OCI-M1 (cell line): ENCODE measurements at places on chromosomes 3 and 15.

DNA sequence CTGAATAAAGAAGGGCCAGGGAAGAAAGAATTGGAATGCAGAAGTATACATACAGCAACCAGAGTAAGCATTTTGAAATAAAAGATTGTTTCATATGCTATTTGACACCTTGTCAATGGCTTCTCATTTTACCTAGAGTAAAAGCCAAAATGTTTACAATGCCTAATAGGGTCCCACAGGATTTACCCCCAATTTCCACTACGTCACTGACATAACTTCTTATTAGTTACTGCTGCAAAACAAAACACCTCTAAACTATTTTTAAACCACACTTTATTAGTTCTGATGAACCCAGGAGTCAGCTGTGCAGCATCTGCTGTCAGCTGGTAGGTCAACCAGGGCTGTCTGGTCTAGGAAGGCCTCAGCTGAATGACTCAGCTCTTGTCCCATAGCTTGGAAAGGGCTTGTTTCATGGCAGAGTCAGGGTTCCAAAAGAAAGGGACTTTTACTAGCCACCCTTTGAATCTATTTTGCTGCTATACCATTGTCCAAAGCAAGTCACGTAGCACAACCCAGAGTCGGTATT lies 945.1 kb downstream of the EPHA3 start:
- no peak for DNase-seq

DNA sequence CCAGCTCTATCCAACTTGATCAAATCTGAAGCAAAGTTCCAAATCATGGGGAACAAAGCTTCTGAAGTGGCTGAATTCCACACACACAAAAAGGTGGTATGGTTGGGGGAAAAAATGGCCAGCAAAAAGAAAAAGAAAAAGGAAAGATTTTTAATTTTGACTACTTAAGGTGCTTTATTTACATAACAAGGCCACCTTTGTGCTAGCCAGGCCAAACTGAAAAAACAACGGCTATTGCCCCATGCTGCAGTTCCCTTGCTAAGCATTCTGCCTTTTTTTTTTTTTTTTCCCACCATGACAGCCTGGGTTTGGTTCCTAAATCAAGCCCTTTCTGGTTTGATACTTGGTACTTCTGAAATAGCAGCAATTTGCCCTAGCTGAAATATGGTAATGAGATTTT lies 66.5 kb upstream of the DAZL start:
- DNase-seq: no peak

- DNase-seq: no peak
These were observed 90.3 kb downstream of the FLNB start for GRCh38 chr3:58098531-58098930.

- no peak for DNase-seq
These were observed 122.6 kb downstream of the OSBPL10 start for GRCh38 chr3:31858439-31858838.

DNA sequence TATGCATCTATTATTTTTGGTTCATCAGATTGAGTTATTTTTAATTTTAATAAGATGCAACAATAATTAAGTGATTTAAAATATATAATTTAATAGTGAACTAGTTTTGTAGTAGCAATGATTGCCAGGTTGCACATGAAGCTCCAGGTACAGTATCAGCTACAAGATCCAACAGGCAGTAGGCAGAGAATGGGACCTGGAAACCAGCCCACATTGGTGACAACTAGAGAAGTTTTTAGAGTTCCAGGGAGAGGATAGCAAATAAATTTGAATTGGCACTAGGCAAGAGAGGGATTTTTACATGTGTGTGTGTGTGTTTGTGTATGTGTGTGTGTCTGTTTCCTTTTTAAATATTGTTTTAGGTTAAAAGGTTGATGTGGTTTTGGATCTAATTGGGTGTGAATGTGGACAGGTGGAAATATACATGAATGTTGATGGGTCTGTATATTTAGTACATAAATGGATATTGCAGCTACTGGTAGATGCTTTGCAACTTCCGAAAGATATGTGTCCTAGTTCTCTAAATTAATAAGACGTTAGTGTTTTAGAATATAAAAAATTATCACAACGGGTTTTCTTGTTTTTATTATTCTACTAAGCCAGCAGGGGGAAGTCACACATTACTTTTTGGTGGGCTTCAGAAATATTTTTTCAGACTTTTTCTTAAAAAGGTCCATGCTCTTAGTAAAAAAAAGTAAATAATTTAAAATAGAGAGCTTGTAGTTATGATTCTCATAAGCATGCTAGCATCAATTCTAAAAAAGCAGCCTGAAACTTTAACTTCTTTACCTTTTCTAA lies 110.1 kb upstream of the GBE1 start:
- DNase-seq: peak; percentile 28

GRCh38 chr3:172094621-172095557 lies 55.5 kb downstream of the FNDC3B start:
- DNase-seq: peak; percentile 44

- DNase-seq: peak; percentile 77
These were observed 22.5 kb downstream of the GABRA5 start for GRCh38 chr15:26889298-26889898.

GRCh38 chr15:34883633-34884032 lies 85.9 kb downstream of the AQR start:
- no peak for DNase-seq

DNA sequence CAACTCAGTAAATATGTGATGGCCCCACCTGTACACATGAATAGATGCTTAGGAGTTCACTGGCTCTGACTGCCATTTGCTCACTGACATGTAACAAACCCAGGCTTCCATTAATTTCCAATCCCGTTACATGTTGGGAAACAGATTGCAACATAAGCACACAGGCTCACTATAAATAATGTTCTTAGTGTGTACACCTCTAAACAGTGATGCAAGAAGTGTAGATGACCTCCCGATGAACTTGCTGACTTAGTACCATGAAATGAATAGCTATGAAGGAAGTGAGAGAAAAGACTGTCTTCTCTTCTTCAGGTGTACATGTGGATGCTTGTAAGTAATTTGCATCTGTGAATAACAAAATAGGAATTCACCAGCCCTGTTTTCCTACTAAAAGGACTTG lies 21.4 kb upstream of the FSIP1 start:
- DNase-seq: peak; percentile 21

GRCh38 chr3:45154641-45155147 lies 8.5 kb upstream of the CDCP1 start:
- no peak for DNase-seq

DNA sequence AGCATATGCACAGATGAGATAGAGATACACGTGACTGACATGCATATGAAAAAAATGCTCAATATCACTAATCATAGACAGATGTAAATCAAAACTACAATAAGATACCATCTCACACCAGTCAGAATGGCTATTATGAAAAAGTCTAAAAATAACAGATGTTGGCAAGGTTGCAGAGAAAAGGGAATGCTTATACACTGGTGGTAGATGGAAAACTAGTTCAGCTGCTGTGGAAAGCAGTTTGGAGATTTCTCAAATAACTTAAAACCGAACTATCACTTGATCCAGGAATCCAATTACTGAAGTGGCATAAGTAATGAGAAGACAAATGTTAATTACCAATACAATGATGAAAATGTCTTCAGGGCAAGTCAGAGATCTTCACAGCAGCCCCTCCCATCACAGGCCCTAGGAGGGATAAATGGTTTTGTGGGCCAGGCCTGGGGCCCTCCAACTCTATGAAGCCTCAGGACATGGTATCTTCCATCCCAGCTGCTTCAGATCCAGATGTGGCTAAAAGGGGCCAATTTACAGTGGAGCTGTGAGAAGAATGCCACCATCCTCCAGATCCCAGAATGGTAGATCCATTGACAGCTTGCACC lies 71.4 kb upstream of the PLSCR4 start:
- no peak for DNase-seq

DNA sequence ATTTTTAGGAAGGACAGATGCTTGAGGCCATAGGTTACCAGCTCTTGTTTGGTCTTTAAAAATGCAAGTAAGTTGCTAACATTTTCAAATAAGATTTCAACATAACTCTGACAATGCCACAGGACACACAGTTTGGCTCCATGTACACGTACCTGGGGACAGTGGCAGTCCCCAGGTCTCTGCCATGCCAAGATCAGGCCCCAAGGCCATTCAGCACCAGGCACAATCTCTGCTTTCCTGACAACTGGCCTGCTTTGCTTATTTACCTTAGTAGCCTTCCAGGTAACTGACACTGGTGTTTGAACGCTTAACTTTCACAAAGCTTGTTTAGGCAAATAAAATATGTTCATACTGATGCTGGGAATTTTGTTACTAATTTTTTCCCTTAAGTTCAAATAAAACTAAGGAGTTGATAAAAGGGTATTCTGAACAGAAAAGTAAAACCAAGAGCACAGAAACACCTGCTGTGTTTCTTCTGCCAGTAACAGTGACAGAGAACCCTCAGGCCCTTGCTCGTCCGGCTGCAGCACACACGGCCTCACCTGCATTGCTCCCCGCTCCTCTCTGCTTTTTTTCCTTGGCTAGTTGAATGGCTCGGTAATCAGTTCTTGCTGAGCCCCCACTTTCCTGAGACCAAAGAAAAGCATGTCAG lies 16.5 kb downstream of the ZXDC start:
- no peak for DNase-seq

- no peak for DNase-seq
These were observed 680.8 kb downstream of the GBE1 start for GRCh38 chr3:81080608-81081007.

DNA sequence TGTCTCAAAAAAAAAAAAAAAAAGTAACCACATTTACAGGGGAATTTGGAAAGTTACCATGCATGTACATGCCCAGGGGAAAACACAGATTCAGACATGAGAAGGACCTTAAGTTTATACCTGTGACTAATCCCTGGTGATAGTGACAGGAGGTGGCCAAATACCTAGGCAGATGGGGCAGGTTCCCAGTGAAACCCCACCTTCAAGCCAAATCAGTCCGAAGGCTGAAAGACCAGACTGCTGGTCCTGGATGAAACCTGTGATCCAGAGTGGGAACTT lies 15.8 kb downstream of the SPCS1 start:
- no peak for DNase-seq

DNA sequence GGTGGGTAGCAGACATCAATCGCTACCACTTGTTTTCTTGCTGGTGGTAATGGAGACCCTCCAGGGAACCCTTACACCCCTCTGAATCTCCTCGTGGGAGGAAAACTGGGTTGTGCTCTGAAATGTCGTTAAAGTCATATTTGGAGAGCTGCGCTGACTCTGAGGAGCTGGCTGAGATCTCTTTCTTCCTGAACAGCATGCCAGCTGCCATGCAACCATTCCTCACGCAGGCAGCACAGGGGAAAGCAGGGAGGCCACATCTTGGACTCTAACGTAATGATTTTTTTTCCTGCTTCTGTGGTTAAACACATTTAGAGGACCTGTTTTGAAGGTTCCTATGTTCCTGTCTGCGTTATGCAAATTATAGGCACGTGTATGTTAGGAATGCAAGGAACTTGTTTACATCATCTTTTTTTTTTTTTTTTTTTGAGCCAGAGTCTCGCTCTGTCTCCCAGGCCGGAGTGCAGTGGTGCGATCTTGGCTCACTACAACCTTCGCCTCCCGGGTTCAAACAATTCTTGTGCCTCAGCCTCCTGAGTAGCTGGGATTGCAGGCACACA lies 156.7 kb downstream of the TJP1 start:
- DNase-seq: no peak

DNA sequence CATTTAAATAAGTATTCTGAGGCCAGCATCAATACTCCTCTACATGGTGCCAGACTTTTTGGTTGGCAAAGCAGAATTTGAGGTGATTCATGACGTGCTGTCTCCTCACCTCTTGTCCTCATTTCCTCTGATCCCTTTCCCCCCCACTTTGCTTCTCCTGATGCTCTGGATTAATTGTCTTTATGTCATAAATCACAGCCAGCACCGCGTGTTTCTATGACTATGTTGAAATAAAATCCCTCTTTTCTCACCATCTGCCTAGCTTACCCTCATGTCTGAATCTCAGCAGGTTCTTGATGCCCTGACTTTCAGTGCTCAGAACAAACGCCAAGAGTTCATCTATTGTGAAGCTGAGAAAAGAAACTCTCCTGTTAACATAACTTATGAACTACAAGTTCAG lies 19.7 kb upstream of the PTPRG start:
- no peak for DNase-seq

DNA sequence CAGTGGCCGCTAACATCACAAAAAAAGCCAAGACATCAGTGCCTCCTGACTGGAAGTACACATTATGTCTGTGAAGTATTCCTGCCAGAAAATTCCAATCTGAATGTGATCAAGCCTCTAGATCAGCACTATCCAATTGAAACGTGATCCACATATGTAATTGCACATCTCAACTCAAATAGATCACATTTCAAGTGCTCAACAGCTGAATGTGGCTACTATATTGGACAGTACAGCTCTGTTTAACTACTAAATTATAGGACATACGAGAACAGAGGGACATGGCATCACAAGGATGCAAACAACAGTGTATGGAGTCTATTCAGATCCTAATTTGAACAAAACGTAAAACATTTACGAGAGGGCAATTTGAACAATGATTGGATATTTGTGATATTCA lies 542 bp upstream of the UBAP1L start:
- no peak for DNase-seq

DNA sequence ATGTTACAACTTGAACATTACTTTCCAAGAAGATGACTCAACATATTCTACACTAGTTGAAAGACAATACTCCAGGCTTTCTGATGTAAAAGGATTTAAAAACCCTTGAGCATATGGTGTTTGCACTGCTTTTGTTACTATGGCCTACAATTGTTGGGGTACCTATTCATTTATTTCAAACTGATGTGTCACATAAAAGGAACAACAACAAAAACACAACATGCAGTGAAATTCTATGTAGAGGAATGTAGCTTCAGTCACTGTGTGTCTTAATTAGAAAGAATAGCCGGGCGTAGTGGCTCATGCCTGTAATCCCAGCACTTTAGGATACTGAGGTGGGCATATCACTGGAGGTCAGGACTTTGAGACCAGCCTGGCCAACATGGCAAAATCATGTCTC lies 1.6 kb downstream of the SPATA16 start:
- DNase-seq: peak; percentile 27

- no peak for DNase-seq
These were observed 41.1 kb upstream of the NANOGP8 start for GRCh38 chr15:35126236-35126635.

DNA sequence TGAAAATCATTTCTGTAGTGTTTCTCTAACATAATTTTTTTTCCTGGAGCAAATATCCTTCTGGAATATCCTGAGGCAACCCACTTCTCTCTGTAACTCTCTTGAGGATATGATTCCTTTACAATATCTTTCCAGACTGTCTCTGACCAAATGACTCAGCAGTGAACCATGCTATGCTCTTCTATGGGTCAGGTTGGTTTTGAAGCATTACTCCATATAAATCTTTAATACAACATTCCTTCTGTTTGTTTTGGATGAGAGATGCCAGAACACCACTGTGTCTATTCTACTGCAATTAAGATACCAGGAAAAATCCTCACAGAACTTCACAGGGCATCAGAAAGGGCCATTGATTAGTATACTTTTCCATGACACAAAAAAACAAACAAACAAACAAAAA lies 626.4 kb upstream of the ZNF385D start:
- no peak for DNase-seq

- peak; percentile 79 for DNase-seq
These were observed 14.5 kb downstream of the EFCAB12 start for GRCh38 chr3:129413687-129414506.
